A549 treated with Mapracorat at 1 μM for 4 hours (cell line): ENCODE measurements at places on chromosomes 3 and 15. TPM values are rescaled to one million over a fixed set of nuclear protein-coding genes. Genes with fewer than 3 reads are reported as not detected.

SPRED1 gene
- 6.3 to 9.1 TPM (median 7.6 TPM) in 5 replicates for total RNA-seq

BBS4 gene
- 15.1 to 19.8 TPM (median 17.4 TPM) in 5 replicates for total RNA-seq

GMNC gene
- total RNA-seq = 0.04 TPM in 1 of 5 replicates, not detected in the others

TNNC1 gene
- 0.99 to 1.5 TPM (median 1.4 TPM) in 5 replicates for total RNA-seq

ADPRH gene
- total RNA-seq = 2.3 to 3.3 TPM (median 2.7 TPM) in 5 replicates

FEM1B gene
- total RNA-seq = 18.1 to 29.7 TPM (median 21.6 TPM) in 5 replicates

SLC28A2 gene
- total RNA-seq = not detected in 5 replicates

RBP2 gene
- total RNA-seq = not detected in 5 replicates

NDN gene
- total RNA-seq = 0.08 to 0.13 TPM in 2 of 5 replicates, not detected in the others

DIPK2A gene
- 5.4 to 7.3 TPM (median 6.0 TPM) in 5 replicates for total RNA-seq

CFAP100 gene
- total RNA-seq = not detected in 5 replicates

KIF7 gene
- total RNA-seq = 3.2 to 5.0 TPM (median 4.4 TPM) in 5 replicates

PLSCR2 gene
- not detected in 5 replicates for total RNA-seq

SLC28A1 gene
- 0.06 TPM in 2 of 5 replicates, not detected in the others for total RNA-seq
